Stimulated activated CD4-positive, alpha-beta T cell treated with anti-CD3 and anti-CD28 coated beads, Interleukin-2, amount 100 ng/mL, for 48 hours (primary cell): ENCODE measurements at places on chromosomes 2 and 18.

- no peak for DNase-seq
These were observed 7.1 kb downstream of the TMEM247 start for GRCh38 chr2:46486436-46486835.

DNA sequence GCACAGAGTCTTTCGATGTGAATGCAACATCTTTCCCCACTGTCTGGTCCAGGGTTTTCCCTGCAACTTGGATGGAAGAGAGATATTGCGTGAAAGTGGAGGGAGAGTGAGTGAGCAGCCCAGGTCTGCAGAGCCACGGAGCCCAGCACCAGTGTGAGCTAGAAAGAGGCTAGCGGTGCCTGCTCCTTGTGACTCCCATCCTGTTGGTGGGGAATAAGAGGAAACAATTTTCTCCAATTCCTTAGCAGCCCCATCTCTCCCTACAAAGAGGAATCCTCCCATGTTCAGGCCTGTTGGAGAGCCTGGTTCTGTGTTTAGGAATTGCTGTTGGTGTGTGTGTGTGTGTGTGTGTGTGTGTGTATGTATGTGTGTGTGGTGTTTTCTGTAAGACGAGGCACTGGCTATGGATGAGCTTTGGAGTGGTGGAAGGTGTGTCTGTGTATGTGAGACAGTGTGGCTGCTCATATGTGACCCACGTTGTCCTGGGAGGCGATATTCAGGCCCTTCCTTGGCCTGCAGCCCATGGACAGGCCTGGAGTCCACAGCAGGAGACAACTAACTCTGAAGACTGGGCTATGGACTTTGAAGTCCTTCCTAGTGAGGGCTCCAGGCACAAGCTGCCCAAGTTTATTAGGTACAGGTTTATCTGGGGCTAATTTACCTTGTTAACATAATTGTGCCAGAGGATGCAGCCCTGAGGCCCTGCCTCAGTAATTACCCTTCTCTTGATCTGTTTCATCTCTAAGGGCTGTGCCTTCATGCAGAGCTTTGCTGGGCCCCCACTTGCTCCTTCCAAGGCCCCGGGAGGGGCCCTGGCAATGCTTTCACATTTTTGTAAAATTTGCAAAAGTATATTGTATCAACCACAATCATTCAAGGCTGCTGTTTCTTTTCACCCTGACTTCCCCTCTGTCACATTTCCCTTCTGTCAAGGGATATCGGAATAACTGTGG, 88.6 kb upstream of the HAAO start:
- DNase-seq = no peak

DNA sequence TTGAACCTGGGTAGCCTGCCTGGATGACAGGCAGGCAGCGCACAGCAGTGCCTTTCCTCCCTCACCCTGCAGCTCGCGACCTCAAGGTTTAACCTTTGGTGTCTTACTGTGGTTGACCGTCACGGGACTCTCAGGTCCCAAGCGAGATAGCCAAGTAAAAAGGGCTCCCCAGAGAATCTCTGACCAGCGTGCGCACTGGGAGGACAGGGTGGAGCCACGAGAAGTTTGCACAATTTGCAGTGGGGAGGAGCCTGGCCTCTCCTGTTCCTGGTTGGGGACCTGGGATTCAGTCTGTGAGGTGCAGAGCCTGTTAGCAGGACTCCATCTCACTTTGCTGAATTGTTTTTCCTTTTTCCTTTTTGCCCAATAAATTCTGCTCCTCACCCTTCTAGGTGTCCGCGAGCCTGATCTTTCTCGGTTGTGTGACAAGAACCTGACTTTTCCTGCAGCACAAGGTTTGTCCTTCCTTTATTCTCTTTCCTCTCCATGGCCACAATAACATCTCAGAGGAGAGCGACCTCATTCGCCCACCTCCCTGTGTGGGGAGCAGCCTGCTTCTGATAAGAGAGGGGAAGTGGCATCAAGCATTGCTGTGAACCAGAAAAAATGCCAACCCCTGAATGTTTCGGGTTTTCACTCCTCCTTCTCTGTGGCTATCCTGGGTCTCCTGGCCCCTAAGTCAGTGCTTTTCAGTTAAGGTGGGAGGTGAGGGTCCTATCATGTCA, 36.2 kb downstream of the POU3F3 start:
- no peak for DNase-seq

- no peak for DNase-seq
These were observed 87.1 kb downstream of the POLE4 start for GRCh38 chr2:75045526-75046050.

DNA sequence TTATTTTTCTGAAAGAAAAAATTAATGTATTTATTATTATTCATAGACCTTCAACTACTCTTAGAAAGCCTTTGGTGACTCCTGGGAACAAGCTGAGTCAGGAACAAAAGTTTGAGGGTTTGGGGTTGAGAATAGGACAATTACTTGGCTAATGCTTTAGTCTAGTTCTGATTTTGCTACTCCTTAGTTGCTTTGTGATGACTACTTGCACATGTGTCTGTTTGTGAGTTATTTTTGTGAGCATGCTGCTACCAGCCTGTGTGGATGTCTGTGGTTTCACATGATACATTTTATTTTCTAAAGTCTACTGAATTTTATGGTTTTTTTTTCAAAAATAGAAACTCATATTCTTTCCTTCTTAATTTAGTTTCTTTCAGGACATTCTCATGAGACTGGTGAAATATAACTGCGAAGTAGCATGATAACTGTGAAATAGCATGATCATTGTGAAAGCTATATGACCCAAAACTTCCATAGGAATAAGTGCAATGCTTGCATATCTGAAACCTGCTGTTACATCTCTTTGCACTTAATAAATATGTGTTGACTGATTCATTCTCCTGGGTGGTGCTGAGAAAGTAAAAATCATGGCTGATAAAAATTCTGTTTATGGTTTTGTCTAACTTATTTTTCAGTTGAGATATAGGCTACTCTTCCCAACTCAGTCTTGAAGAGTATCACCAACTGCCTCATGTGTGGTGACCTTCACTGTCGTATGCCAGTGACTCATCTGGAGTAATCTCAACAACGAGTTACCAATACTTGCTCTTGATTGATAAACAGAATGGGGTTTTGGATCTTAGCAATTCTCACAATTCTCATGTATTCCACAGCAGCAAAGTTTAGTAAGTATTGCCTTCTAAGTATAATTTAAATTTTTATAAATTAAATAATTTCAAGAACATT, 17.9 kb upstream of the IL18R1 start:
- no peak for DNase-seq

- no peak for DNase-seq
These were observed 77.6 kb upstream of the OTOF start for GRCh38 chr2:26555246-26556133.

GRCh38 chr18:57440331-57441070, 5.3 kb downstream of the ONECUT2 start:
- no peak for DNase-seq

GRCh38 chr18:46054956-46055837, 16.9 kb downstream of the PSTPIP2 start:
- DNase-seq = no peak

GRCh38 chr2:55493220-55493619, 26.3 kb upstream of the CFAP36 start:
- DNase-seq = no peak

- DNase-seq = no peak
These were observed 20.8 kb downstream of the GPATCH11 start for GRCh38 chr2:37105150-37105549.

- DNase-seq = no peak
These were observed 25.9 kb downstream of the TTLL4 start for GRCh38 chr2:218736531-218736930.

- DNase-seq = no peak
These were observed 552.0 kb downstream of the IRS1 start for GRCh38 chr2:226247289-226248275.

- no peak for DNase-seq
These were observed 55.4 kb downstream of the UXS1 start for GRCh38 chr2:106138543-106139237.

DNA sequence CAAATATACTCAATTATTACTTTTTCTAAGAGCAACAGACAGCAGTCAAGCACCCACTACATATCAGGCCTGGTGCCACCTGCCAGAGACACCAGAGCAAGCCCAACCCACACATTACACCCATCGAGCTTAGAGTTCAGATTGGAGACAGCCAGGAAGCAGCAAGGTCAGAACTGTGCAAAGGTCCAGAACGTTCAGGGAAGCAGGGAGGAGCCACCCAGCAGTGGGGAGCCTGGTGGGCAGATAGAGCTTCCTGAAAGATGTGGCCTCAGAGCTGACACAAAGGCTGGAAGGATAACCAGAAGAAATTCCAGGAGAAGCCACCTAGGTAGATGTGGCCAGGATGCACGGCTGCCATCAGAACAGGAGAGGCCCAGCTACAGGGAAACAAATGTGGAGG, 440.5 kb upstream of the ID2 start:
- DNase-seq = no peak

- DNase-seq = no peak
These were observed 365 bp downstream of the NDUFB3 start for GRCh38 chr2:201072201-201072530.

DNA sequence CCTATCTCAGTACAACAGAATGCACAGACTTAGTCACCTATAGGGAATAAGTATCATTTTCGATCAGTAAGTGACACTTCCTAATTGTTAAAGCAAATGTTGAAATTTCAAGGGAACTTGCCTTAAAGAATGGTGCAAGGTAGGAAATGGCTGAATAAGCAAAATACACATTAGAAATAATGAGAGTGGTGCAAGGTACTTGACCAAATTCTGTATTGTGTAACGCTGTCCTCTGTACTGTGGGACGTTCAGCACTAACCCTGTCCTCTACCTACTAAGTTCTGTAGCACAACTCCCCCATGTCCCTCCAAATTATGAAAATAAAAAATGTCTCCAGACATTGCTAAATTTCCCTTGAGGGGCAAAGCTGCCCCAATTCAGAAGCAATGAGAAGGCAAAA, 19.4 kb downstream of the MMADHC start:
- DNase-seq = no peak

GRCh38 chr2:156675896-156676295, 239.7 kb downstream of the GPD2 start:
- no peak for DNase-seq

- DNase-seq = no peak
These were observed 24.4 kb upstream of the TEX44 start for GRCh38 chr2:231568098-231568784.

DNA sequence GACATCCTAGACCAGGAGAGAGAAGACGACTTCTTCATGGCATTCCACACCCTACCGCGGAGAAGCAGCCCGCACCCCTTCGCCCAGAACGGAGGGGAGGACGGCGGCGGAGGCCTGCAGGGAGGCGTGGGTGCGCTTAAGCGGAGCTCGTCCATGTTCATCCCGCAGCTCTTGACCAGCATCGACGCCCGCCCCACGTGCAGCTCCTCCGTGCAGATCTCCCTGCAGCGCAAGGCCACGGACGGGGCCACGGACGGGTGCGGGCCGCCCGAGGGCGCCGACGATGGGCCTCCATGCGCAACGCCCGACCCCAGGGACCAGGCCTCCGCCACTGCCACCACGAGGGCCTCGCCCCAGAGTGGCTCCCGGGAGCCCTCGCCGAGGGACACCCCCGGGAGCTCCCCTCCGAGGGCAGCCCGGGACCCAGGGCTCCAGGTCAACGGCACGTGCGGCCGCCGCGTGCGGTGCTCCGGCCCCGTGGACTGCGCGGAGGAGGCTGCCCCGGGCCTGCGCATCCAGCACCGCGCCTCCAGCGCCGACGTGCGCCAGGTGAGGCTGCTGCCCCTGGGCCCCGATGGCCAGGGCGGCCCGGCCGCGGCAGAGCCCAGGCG, 211.8 kb downstream of the NEDD4L start:
- DNase-seq = no peak

DNA sequence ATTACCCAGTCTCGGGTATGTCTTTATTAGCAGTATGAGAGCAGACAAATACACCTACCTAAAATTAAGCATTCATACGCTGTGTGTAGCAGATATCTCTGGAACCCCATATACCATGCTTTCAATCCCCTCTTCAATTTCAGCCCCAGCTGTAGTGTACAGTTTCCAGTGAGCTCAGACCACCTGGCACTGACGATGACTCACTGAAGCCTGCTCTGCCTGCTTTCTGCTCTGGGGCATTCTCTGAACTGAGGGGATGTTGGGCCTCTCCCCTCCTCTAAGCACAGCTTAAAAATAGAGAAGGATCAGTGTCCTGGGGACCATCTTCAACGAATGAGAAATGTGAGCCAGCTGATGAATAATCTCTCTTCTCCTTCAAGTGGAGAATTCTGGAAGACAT, 8.7 kb upstream of the CCL20 start:
- DNase-seq = no peak

DNA sequence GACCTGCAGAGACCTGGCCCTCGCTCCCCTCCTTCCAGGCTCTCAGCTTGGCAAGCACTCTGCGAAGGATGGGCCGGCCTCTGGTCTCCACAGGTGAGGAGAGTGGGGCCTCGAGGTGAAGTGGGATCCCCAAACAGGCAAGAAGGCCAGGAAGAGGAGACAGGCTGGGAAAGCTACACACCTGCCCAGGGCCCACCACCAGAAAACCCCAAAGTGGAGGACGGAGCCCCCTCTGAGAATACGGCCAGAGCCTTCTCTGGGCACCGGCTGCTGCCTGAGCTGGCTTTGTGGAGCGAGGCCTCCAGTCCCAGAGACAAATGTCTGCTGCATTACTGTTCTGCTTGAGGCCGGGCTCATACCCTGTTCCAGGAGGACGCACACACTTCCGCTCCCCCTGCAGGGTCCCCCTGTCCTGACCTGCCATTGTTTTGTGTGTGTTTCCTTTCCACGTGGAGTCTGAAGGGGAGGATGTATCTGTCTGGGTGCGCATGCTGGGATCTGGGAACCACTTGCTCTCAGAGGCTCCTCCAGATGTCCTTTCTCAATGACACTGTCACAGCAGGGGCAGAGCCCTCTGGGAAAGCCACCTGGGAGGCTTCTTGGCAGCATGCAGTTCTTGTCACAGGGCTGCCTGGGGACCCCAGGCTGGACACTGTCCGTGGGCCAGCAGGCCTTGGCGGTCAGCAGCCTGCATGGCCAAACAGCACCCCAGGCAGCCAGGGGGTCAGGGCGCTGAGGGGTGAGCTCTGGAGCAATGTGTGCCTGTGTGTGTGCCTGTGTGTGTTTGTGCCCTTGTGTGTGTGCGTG, 20.8 kb downstream of the KCNF1 start:
- DNase-seq = no peak

DNA sequence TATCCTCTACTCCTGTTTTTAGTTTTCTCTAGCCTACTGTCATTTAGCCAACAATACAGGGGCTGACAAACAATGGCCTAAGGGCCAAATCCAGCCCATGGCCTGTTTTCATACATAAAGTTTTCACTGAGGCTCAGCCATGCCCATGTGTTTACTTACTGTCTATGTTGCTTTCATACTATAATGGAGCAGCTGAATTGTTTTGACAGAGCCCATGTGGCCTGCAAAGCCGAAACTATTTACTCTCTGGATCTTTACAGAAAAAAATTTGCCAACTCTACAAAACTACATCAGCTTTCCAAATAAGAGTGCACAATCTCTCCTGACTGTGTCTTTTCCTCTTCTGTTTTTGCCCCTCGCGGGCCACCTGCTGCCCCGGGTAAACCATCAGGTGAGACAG, 24.0 kb downstream of the LGALSL start:
- no peak for DNase-seq

- DNase-seq = no peak
These were observed 36.4 kb downstream of the CACNB4 start for GRCh38 chr2:152062125-152063091.

GRCh38 chr2:211816754-211817153, 721.8 kb downstream of the ERBB4 start:
- no peak for DNase-seq

- DNase-seq = no peak
These were observed 2.7 kb downstream of the C18orf54 start for GRCh38 chr18:54360406-54360805.

- no peak for DNase-seq
These were observed 60.7 kb downstream of the RRM2 start for GRCh38 chr2:10183146-10183675.
